ENCODE measurements at places on chromosomes 5 and 9.

DNA sequence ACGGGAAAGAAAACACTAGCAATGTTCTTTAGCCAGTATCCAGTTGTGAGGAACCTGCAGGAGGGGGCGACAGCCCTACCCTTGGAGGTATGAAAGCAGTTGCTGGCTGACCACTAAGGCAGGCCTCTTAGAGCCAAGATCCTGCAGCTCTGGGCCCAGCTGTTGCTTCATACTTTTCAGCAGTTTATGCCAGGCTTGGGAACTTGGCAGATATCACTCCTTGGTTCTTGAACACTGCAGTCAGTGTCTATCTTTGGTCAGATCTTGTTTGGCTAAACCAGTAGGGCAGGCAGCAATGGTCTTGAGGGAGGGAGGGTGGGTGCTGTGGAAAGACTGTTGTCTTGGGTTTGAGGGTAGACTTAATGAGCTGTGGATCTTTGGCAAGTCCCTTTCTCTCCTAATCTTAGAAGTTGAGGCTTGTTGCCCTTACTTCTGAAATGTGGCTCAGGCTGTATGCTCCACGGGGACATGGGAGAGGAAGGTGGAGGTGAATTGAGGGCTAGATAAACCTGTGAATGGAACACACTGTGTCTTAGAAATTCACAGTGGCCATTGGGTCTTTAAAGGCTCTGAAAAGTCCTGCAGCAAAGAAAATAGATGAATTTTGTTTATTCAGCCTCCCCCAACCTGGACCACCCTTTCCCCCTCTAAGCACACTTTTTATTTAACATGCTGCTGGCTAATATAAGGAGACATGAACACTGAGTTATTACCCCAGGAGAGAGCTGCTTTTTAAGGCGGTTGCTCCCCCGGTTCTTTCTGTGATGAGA, 37.5 kb downstream of the ZNF618 start:
- no peak for DNase-seq

DNA sequence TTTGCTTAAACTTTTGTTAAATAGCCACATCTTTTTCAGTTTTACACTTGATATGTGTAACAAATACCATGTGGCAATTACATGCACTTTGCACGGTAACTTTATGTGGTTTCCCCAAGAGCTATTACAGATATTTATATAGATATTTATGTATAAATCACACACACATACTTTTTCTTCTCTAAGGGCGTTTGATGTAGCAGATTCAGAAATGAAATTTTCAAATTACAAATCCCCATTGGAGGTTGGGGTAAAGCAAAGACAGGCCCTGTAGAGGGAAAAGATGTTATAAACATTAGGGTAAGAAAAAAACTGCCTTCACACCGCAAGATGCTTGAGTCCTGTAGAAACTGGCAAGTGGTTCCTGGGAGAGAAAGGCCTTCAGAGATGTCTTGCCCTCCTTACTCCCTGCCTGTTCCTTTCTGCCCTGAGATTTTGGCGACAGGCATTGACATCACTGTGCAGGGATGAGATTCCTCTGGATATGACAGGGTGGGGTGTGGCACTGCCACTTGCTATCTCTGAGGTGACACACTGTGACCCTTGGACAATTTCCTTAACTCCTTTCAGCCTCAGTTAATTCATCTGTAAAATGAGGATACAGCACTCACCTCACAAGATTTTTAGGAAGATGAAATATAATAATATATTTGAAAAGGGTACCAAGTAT, 177.9 kb upstream of the TUT7 start:
- DNase-seq = no peak

GRCh38 chr5:178429156-178429468, 161.1 kb downstream of the COL23A1 start:
- no peak for DNase-seq

GRCh38 chr9:2789355-2789754, 54.5 kb downstream of the PUM3 start:
- no peak for DNase-seq

- DNase-seq = no peak
Observed at GRCh38 chr5:122967085-122967484, 69.4 kb downstream of the PPIC start.

DNA sequence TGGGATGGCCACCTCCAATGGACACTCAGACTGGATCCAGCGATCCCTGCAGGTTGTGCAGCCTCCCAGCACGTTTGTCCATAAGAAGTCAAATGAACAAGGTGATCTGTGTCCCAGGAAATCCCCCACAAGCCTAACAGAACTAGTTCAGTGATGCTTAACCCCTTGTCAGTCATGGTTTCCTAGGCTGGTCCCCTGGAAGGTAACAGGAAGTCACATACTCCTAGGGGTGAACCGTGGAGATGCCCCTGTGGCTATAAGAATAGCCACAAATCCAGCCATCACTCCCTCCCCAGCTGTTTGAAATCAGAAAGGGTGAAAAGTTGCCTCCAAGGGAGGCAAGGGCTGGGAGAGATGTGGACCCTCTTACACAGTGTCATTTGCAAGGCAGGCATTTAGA, 22.5 kb downstream of the PAX5 start:
- no peak for DNase-seq

DNA sequence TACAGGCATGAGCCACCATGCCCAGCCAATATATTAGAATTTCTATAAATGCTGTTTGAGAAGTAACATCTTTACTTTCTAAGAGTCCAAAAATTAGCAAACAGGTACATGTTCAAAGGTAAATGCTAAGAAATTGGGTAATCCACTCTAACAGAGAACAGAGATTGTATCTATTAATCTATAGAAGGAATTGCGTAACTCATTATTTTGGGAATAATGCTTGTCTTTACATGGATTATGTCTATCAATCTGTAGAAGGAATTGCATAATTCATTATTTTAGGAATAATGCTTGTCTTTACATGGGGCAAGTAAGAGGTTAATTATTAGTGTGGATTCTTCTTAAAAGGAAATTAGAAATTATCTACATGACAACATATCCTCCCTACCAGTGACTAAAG, 30.5 kb downstream of the CCNH start:
- DNase-seq = no peak

DNA sequence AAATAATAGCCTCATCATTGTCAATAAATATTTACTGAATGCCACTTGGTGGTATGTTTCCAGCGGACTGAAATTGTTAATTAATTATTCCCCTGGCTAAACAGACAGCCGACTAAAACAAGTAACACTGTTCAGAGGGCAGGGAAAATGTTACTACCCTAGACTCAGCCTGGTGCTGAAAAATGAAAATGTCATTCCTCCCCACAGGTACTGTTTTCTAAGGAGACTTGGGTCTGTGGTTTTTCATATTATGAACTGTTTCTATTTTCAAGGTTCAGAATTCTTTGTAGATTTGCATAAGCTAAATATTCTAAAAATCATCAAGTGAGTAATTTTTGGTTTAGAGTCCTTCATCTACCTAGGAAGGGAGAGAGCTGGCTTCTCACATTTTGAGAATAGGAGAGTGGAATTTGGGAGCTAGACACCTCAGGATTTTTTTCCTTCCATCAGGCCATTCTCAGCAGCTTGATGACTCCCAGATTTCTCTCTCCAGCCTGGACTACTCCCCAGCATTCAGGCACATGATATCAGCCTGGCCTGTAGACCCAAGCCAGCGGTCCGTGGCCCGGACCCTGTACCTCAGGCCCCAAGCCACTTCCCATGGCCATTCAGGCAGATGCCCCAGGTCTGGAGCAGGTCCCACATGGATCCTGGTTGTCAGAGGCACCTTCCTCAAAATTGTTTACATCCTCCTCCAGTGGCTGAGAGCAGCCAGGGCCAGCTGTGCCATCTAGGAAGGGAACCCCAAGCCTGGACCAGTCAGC, 24.4 kb downstream of the BHMT start:
- no peak for DNase-seq

DNA sequence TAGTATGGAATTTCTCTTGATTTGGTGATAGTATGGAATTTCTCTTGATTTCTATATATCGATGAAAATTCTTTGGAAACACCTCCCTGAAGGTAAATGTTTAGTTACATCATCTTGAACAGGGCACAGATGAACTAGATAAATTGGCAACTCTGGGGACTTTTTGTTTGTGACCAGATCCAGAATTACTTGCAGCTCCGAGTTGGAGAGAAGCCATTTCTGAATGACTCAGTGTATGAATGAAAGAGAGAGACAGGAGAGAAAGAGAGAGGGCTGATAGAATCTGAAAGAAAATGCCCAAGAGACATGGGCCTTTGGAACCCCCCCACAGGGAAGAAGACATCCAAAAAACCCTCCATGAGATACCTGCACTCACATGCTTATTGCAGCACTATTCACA, 14.1 kb downstream of the TNFSF15 start:
- DNase-seq = no peak

DNA sequence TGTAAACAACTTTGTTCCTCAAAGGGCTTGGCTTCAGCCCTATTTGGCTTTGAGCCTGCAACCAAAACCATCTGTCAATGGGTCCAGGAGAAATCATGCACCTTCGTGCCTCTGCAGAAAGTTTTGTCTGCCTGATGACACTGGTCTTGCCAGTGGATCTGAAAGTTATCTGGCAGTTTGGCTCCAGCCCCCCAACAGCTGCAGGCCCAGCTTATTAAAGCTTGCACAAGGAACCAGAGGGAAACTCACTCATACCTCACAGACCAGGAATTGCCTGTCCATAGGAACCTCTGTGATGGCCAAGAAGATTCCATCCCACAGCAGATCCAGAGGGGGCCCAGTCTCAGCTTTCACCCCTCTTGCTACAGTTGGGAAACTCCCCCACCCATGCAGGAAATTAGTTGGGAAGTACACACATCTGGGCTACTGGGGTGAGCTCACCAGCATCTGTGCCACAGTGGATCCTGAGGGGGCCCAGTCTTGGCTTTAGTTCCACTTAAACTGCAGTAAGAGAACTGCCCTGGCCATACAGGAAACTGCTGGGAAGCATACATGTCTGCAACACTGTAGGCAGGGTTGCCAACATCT, 265.5 kb downstream of the GRIA1 start:
- no peak for DNase-seq

GRCh38 chr9:33017283-33018041, 7.6 kb upstream of the DNAJA1 start:
- no peak for DNase-seq

GRCh38 chr5:136350343-136350742, 15.0 kb downstream of the TRPC7 start:
- no peak for DNase-seq

DNA sequence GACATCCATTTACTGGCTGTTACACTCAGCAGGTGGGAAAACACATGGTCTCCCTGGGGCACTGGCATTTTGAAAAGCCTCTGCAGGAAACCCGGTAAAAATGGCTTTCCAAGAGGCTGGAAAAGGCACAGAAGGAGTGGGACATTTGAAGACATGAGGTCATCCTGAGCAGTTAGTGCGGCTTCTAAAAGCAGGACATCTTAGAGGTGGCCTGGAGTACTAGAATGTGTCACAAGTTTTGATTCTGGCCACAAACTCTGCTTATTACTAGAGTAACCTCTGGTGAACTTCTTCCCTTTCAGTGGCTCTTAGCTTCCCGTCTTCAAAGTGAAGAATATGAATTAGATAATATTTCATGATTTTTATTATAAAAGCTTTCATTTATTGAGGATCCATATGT, 423.0 kb upstream of the BRINP1 start:
- no peak for DNase-seq

DNA sequence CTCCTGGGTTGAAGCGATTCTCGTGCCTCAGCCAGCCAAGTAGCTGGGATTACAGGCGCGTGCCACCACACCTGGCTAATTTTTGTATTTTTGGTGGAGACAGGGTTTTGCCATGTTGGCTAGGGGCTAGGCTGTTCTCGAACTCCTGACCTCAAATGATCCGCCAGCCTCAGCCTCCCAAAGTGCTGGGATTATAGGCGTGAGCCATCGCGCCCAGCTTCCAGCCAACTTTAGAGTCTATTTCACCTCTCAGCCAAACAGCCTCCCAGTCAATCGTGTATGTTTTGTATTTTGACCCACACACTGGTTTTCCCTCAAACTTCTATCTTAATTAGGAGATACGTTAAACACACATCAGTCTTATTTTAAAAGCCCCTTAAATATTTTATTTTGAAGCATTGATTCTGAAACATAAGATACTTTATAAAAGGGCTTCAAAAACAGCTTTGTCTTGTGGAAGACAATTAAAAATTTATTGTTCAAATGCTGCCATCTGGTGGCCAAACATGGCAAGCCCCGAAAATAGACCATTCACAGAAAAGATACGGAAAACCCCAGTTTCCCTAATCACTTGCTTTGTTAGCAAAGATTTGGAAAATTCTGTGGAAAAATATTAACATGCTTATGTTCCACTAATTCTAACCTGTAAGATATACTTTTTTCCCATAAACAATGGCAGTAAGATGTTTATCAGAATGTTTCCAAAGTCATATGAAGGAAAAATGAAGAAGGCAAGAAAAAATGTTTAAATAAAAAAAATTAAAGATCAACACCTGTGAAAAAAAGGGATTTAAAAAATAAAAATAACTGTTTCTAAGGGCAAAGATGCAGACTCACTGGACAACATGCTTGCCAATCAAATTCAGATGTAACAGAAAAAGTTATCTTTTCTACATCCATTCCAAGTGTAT, 33.1 kb downstream of the APTX start:
- peak; percentile 41 for DNase-seq

- DNase-seq = no peak
Observed at GRCh38 chr5:38782180-38782835, 63.5 kb upstream of the OSMR start.

DNA sequence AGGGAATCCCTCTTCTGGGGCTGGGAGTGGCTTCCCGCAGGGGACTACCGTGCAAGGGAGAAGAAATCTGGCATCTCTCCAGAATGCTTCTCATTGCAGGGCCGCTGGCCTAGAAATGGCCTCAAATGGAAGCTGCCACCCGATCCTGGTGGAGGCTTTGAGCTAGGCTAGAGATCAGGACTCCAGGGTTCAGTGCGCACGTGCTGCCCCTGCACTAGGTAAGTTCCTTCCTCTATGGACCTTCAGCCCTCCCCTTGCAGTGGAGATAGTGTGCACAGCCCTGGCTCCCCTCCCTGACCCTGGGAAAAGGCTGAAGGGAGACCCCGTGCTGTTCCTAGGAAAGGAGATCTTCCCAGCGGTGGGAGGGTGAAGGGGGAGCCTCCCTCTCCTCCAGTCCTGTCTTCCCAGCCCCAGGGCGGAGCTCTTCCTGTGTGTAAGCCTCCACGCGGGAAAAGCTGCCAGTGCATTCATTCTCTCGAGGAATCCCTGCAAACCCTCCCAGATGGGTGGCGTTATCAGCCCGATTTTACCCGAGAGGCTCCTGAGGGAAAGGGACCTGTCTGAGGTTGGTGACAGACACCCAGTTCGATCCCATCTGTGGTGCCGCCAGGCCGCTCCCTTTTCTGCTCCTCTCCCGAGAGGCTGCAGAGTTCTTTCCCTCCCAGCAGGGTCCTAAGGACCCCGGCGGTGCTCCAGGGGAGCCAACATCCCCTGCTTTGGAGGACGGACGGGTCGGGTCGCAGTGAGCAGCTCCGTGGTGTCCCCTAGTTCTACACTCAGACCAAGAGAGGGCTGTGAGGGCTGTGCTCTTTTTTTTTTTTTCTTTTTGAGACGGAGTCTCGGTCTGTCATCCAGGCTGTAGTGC, 1.4 kb upstream of the CERCAM start:
- peak; percentile 48 for DNase-seq

- no peak for DNase-seq
Observed at GRCh38 chr5:80057099-80057498, 22.0 kb downstream of the THBS4 start.

DNA sequence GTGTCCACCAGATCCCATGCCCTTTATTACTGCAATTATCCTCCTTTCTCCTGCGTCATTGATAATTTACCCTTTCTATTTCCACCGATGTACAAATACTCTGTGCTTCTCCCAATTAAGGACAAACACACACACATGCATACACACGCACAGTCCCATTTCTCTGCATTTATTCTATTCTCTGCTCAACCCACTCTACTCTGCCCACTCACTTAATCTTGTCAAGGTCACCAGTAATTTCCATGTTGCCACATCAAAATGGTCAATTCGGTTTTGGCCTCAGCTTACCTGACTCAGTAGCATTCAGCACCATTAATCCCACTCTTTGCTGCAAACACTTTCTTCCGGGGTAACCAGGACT, 14.6 kb upstream of the STRBP start:
- DNase-seq = no peak
